ENCODE measurements at places on chromosomes 11 and 22.

- DNase-seq = no peak
Observed at GRCh38 chr11:88114486-88115045, 60.7 kb downstream of the RAB38 start.

- no peak for DNase-seq
Observed at GRCh38 chr11:114074546-114075343, 15.2 kb downstream of the ZBTB16 start.

- DNase-seq = no peak
Observed at GRCh38 chr22:17945888-17946648, 78.3 kb downstream of the MICAL3 start.

DNA sequence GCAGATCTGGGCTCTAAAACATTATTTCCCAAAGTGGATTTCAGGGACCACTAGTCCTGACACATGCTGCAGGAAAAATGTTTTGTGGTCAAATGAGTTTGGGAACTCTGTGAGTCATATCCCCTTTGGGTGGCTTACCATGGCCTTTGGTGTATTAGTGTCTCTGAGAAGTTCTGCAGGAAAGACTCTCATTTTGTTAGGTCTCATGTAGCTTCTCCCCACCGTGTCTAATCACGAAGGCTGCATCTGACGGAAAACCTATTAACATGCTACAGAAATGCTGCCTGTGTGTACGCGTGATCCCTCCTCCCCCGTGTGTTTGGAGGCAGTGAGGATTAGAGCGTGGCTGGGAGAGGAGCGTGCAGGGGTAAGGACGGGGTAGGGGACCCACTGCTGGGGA is 191.7 kb downstream of the ST3GAL4 start:
- no peak for DNase-seq

- no peak for DNase-seq
Observed at GRCh38 chr11:59756845-59757244, 1.7 kb downstream of the STX3 start.

DNA sequence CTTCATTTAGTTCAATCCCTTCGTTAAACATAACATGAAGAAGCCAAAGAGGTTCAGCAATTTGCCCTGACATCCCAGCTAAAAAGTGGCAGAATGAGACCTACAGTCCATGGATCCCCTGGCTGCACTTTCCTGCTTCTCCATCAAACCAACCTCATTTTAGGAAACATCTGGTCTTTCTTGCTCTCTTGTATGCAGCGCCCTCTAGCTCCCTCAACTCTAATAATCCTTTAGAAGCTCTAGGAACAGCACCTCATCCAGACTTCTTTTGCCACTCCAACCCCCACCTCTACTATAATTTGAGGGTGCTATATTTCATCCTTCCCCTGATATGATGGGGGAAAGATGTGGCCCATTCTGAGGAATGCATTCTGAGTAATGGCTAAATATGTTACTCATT is 7.4 kb downstream of the CNTF start:
- DNase-seq = no peak

- no peak for DNase-seq
Observed at GRCh38 chr11:64611176-64611575, 20.2 kb downstream of the SLC22A12 start.

DNA sequence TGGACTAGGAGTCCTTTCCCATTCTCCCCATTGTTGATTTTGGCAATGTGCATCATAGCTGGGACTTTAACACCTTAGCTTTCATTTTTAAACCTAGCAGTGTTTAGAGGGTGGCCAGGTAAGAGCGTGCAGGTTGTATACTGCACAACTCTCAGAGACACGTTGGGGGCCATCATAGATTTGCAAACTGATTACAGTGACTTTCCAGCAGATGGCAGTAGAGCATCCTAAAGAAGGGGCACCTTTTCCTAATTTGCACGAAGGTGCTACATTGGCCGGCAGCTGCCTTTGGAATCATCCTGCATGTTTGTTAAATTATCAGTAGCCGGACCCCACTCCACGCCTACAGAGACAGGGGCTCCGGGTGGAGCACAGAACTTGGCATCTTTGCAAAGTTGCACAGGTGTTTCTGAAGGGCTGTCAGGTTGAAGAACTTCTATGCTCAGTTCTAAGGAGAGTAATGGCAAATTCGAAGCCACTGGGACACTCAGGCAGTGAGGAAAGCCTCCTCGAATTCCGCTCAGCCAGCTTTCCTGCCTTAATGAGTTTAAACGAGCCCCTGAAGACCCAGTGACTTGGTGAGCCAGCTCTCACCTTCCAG is 7.7 kb downstream of the LHFPL7 start:
- peak; percentile 18 for DNase-seq

- DNase-seq = no peak
Observed at GRCh38 chr22:35950262-35950661, 78.4 kb downstream of the RBFOX2 start.

DNA sequence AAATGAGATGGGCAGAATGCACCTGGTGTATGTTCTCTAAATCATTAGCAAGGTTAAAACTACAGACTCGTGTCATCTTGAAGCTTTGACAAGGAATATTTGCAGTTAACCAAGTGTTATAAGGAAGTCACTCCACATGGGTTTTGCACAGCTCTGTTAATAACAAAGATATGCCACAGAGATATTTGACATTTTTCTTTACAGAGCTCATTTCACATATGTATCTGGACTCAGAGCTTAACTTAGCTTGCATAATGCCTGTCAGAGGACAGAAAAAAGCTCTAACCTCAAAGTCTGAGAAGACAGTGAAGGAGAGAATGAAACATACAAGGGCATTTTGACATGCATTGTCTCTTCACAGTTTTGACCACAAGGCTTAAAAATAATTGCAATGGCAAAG is 105.5 kb downstream of the C11orf87 start:
- DNase-seq = no peak

- DNase-seq = no peak
Observed at GRCh38 chr11:47329987-47330931, 22.2 kb downstream of the MYBPC3 start.

DNA sequence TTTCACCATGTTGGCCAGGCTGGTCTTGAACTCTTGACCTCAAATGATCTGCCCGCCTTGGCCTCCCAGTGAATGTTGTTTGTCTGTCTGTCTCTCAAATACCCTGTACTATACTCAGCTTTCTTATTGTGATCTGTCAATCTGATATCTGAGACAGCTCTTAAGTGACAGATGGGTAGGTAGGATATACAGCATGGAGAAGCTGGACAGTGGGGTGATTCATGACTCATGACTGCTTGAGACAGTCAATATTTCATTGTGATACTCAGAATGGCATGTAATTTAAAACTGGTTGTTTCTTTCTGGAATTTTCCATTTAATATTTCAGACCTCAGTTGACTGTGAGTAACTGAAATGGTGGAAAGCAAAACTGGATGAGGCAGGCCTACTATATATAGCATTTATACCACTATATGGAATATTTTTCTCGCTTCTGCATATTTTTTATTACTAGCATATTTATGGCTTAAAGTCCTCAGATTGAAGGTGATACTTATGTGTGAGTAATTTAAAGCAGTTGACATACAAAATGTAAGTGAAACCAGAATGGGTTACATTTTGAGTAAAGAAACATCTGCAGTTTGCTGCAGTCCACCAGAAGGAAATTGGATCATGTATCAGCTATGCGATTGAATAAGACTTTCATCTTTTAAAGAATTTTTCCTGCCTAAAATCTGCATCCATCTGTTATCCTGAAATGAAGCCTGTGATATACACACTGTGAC is 22.3 kb downstream of the ARHGAP42 start:
- no peak for DNase-seq

DNA sequence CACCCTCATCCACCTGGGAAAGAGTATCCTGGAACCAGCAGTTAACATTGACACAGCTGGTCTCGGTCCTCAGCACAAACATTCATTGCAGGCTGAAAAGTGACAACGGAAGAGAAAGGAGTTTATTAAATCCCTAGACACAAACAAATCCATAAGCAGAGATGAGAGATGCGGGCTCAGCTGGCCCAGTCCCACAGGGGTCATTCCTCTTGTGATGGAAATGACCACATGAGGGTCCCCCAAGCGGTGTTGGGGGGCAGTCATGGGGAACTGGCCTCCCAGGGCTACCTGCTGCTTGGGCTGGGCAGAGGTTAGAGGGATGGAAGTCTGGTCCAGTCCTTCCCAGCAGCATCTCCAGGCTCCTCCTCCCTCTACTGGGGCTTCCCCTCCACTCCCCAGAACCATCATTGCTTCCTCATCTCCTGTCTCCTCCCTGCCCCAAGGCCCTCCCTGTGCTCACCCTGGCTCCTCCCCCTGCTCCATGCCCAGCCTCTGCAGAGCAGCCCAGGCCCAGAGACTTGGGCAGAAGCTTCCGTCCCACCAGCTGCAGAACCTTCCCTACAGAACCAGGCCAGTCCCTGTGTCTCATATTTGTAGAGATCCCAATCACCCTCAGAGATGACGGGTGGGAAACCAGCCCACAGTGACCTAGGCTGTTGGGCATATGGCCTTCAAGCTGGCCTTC is 5.4 kb upstream of the IGLL5 start:
- DNase-seq = no peak

DNA sequence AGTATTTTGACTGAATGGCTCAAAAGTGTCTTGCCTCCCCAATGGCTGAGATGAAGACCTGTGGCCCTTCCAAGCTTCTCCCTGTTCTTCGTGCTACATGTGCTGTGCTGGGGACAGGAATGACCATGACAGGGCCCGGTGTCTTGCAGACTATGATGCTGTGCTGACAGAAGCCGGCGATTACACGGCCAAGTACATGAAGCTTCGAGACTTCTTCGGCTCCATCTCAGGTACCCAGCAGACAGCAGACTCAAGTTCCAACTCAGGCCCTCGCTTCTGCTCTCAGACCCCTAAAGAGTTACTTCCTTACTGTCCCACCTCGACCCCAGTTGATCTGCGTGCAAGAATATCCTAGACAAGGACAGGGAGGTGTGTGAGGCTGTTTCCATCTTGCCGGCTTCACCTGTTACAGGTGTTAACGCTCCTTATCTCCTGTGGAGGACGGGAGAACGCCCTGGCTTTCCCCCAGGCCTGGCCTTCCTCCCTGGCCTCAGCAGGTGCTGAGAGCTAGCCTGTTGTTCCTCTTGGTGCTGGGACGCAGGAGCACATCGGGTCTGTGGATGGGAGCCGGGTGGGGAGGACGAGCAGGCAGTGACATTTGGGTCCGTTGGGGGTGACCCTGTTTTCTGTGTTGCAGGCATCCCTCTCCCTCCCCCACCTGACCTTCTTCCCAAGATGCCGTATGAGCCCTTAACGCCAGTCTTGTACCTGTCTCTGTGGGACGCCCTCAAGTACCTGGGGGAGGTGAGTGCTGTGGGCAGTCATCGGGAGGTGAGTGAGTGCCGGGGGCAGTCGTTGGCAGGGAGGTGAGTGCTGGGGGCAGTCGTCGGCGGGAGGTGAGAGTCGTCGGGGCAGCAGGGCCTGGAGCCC is 38.1 kb downstream of the GLB1L2 start:
- no peak for DNase-seq

- DNase-seq = no peak
Observed at GRCh38 chr11:73559743-73560142, 38.2 kb downstream of the FAM168A start.

Data from stimulated activated CD4-positive, alpha-beta T cell treated with anti-CD3 and anti-CD28 coated beads, Interleukin-1b, Interleukin-23, amount 100 ng/mL, for 4 hours (primary cell).